Hypothalamus (tissue), 51 donors: ENCODE measurements at places on chromosomes 2 and 18.

- no peak for DNase-seq
These were observed 129.8 kb upstream of the EPB41L3 start for GRCh38 chr18:5673616-5674015.

- DNase-seq, result no peak
These were observed 52.0 kb downstream of the DCC start for GRCh38 chr18:52391810-52392559.

GRCh38 chr18:32122039-32122438 lies 30.4 kb downstream of the RNF138 start:
- DNase-seq, result no peak

DNA sequence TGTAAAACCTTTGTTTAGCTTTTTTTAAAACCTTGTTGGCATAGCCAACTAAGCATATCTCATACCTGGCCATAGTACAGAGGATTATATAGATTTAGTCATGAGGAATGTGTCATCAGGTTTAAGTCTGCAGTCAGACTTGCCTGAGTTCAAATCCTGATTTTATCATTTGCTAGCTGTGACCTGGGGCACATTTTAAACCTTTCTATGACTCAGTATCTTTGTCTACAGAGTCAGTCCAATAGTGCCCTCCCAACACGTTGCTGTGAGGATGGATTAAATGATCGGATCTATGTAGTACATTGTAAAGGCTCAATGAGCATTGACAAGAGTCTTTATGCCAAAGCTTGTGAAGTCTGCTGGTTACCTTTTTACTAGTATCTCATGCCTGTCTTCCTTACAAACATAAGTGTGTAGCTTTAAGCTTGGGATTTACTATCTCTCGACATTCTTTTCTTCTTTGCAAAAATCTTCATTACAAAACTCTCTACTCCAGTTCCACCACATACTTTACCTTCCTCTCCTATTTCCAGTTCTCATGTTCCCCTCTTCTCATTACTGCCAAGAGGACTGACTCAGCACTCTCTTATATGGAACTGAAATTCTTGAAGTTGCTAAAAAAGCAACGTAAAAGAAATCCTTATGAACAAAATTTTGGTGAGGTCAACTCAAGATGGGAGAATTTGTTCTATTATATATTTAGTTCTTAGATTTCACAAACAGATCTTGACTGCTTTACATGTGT lies 68.1 kb upstream of the RBMS1 start:
- no peak for DNase-seq

GRCh38 chr2:86233436-86233835 lies 34.2 kb downstream of the MRPL35 start:
- DNase-seq, result no peak

- no peak for DNase-seq
These were observed 33.5 kb upstream of the CALCRL start for GRCh38 chr2:187481543-187481942.

DNA sequence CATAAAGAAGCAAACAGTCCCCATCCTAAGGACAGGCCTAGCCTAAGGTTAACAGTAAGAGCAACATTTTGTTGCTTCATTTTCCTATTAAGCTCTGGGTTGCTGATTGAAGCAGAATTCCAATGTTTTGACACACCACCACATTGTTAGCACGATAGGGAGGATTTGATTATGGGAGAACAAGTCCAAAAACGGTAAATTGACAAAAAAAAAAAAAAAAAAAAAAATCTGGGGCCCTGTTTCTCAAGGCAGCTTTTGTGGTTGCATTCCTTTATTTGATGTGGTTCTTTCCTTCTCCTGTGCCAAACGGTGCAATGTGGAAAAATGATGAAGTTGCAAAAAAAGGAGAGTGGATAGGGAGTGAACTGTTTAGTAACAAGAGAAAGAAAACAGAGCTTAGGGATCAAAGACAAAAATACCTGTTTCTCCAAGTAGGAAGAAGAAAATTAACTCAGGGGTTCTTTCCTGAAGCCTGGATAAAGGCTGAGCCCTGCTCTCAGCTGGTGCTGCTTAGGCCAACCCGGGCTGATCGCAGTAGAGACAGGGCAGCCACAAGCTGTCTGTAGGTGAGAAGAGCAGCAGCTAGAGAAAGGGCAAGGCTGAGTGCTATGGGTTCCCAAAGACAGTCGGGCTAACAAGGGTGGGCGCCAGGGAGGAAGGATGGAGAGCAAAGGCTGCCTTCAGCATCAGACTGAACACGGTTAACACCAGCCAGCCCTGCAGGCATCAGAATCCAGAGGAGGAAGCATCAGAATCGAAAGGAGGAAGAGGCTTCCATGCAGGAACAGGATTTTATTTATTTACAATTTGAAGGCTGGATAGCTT lies 167.8 kb upstream of the FOSL2 start:
- no peak for DNase-seq

DNA sequence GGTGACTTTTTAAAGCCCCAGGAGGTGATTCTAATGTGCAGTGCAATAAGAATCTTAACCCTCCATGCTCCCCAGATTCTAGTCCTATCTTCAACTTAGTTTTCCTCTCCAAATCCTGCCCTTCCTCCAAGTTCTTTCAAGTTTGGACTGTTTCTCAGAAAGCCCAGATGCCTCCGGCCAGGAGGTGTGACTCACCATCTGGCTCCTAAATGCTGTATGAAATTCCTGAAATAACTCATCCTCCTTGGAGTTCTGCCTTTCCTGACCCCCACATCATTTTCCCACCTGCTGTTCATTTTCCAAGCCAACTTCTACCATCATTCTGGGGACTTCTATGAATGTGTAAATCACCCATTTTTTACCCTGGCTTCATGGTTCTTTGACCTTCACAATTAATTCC lies 118.2 kb upstream of the NOL4 start:
- no peak for DNase-seq

GRCh38 chr2:12177455-12178288 lies 431.2 kb downstream of the LPIN1 start:
- no peak for DNase-seq

GRCh38 chr2:11048335-11049008 lies 106.8 kb upstream of the SLC66A3 start:
- no peak for DNase-seq

DNA sequence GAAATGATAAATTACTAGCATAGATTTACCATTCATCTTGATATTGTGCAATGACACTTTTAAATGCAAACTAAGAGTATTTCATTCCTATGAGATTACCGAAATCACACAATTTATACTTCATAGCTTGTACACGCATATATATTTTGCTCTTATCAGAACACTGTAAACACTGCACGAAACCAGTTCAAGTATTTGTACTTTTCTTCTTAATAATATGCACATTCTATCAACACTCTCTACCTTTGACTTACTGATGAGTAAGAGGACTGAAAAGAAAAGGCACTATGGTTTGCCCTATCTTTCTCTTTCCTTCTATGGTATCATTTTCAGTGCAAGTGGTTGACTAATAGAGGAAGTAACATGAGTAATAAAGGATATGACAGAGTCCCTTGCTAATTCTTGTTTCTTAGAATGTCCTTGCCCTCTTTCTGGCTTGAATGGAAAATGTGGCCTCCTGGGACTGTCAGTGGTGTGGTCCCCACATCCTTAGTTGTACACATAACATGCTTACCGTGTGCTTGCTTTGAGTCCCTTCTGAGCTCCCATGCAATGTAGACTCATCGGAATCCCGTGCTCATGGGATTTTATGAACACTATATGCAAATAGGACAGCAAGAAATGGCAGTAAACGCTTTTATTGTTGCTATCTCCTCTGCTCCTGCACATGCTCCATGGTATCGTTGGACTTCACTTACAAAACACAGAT lies 363.5 kb upstream of the TNP1 start:
- DNase-seq, result no peak

- no peak for DNase-seq
These were observed 726.3 kb downstream of the TSN start for GRCh38 chr2:122481717-122482116.

DNA sequence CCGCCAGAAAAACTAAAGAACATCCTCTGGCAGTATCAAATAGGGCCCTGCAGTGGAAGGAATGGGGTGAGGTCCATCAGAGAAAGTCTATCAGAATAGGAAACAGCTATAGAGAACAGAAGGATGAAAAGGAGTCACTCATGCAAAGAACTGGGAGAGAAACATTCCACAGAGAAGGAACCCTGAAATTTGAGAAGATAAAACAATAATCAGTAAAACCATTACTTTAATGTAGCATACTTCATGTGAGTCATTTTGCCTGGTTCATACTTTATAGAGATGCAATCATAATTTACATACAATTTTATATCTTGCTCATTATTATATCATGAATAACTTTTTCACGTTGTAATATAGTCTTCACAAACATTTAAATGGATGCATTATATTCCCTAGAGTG lies 402.2 kb downstream of the NCKAP5 start:
- DNase-seq, result no peak

- no peak for DNase-seq
These were observed 19.7 kb upstream of the DYNC2LI1 start for GRCh38 chr2:43754180-43754579.

- DNase-seq, result no peak
These were observed 76.4 kb upstream of the BCL11A start for GRCh38 chr2:60629801-60630385.

DNA sequence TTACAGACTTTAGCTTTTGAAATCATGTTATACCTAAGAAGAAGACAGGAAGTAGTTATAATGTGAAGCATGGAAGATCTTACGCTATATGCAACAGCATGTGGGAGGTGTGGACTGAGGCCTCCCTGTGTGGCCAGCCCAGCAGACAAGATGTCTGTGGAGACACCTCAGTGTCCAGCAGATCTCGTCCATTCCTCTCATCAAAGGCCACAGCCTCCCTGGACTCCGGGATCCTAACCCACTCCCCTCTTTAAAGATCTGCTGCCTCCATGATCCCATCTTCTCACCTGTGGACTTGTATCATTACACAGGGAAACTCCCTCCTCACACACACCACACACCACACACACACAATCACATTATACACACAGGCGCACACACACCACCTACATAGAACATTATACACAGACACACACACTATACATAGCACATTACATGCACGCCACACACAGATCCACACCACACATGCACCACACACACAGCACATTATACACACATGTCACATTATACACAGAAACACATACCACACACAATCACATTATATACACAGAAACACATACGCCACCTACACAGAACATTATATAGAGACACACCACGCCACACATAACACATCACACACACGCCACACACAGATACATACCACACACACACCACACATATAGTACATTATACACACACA lies 89.5 kb downstream of the PXDN start:
- no peak for DNase-seq

DNA sequence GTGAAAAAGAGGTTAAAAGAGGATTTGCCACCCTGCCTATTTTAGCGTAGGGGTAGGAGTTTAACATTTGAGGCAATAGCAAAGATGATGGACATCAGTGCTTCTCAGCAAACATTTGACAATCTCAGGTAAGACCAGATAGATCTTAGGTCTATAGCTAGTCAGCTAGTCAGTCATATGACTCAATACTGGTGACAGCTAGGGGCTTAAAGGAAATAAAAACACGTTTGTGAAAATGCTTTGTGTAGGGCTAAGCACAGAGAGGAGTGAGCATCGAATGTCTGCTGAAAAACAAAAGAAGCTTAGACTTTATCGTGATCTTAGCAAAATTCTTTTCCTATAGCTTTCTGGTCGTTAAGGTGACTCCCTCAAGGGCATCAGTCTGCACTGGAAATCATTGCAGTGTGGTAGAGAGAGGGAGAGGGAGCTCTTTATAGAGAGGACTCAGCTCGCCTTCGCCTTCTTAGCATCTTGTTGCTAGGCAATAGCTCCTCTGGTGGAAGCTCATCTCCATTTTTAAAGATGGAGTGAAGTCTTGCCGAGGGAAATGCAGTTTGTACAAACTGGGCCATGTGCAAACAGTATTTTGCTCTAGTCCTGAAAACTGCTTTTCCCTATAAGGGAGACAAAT lies 62.8 kb upstream of the SLC38A11 start:
- no peak for DNase-seq

GRCh38 chr18:48905513-48905912 lies 45.3 kb downstream of the SMAD7 start:
- no peak for DNase-seq

GRCh38 chr2:32940316-32940997 lies 6.3 kb upstream of the LTBP1 start:
- no peak for DNase-seq

DNA sequence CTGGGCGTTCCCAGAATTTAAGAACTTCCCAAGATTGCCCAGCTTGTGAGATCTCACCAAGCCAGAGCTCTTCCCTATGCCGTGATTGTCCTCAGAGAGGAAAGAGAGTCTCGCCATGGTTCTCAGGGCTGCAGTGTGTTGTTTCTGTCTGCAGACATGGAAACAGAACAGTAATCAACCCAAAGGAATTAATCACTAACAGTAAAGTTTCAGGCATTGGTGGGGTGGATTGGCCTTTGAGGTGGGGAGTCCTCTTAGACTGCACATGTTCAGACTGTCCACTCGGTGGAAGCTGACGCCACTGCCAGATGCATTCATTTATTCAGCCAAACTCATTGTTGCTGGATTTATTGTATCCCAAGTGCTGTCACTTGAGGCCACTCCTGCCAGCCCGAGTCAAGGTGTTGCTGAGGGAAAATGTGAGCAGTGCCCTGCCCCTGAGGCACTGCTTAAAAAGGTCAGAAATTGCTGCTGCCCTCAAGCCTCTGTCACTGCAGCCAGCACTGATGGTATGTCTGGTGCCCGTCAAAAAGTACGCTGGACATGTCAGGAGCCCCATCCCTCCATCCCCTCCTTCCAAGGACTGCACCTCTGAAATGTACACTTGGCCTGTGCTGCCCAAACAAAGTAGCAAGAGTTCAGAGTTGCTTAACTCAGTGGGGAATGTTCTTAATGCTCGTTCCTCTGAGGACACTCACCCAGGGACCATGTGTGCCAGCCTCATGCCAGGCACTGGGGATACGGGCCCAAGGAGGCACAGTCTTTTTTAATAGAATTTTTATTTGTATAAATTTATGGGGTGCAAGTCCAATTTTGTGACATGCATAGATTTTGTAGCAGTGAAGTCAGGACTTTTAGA lies 201.0 kb downstream of the GLI2 start:
- no peak for DNase-seq

DNA sequence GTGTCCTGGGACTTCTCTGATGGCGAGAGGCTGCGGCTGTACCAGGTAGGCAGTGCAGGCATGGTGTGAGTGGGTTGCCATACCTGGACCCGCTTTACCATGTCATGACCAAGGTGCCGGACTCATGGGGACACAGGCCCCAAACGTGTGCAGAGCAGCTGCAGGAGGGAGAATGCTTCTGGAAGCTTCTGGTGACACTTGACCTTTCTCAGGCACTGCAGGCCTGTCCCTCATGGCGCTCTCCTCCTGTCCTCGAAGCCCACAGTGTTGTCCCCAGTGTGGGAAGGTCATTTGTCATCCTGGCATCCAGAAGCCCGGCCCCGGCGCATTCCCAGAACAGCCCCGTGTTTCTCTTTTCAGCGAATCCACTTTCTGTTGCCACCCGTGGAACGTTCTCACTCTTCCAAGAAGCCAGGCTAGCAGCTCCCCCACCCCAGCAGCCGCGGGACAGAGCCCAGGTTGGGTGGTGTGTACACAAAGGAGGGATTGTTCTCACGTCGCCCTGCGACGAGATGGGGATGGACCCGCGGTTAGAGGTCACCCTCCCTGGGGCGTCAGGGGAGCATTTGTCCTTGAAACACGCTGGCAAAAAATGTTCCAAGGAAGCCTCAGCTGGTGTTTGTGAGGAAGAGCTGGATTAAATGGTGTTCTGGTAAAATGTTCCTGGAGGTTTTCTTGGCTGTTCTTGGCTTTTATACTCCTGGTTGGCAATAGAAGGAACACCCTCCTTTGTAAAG lies 43.7 kb downstream of the SH3BP4 start:
- DNase-seq, result no peak

- no peak for DNase-seq
These were observed 457.0 kb upstream of the MYT1L start for GRCh38 chr2:2788076-2788475.
